Cardiac muscle cell (in vitro differentiated cells and primary cell): ENCODE measurements at places on chromosomes 16 and 17.

- H3K27me3 ChIP-seq: no peaks in the 10 kb centered on the region
- H3K4me1 ChIP-seq: no peaks in the 10 kb centered on the region
- no peaks in the 10 kb centered on the region for H3K36me3 ChIP-seq
- no peak overlapping the region for H3K4me3 ChIP-seq
- H3K27ac ChIP-seq: no peak overlapping the region
- DNase-seq: no peak
Measured at GRCh38 chr16:26567356-26567755, 499.4 kb upstream of the C16orf82 start.

GRCh38 chr17:7058831-7059447 lies 15.0 kb upstream of the SLC16A11 start:
- no peak overlapping the region for H3K4me3 ChIP-seq
- H3K27me3 ChIP-seq: no peaks in the 10 kb centered on the region
- H3K27ac ChIP-seq: no peak overlapping the region

GRCh38 chr17:6636616-6637457 lies 3.7 kb downstream of the KIAA0753 start:
- no peak overlapping the region for H3K27ac ChIP-seq
- H3K4me1 ChIP-seq: peaks cover 3% of the 10 kb centered on the region
- no peak overlapping the region for H3K4me3 ChIP-seq
- no peak for DNase-seq
- H3K36me3 ChIP-seq: peaks cover 21% of the 10 kb centered on the region

DNA sequence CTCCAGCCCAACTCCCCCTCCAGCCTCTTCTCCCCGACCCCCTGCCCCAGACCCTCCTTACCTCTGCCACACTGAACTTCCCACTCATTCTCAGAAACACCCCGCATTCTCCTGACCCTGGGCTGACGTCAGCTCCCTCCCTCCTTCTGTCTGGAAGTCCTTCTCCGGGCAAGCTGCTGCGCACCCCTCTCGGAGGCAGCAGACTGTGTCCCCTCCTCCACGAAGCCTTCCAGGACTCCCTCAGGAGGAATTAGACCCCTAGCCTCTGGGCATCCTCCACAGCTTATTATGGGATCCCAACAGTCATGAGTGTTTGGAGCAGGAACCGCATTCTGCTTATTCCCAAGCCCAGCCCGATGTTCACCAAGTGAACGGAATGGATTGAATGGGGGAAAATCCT lies 3.4 kb upstream of the RPL38 start:
- peaks cover 4% of the 10 kb centered on the region for H3K36me3 ChIP-seq
- no peak overlapping the region for H3K27ac ChIP-seq
- H3K4me3 ChIP-seq: no peak overlapping the region
- H3K27me3 ChIP-seq: no peaks in the 10 kb centered on the region
